Colonic mucosa (tissue), 4 donors: ENCODE measurements at places on chromosomes 2 and 18.

GRCh38 chr2:239496700-239497099, 95.9 kb upstream of the HDAC4 start:
- DNase-seq: no peak

DNA sequence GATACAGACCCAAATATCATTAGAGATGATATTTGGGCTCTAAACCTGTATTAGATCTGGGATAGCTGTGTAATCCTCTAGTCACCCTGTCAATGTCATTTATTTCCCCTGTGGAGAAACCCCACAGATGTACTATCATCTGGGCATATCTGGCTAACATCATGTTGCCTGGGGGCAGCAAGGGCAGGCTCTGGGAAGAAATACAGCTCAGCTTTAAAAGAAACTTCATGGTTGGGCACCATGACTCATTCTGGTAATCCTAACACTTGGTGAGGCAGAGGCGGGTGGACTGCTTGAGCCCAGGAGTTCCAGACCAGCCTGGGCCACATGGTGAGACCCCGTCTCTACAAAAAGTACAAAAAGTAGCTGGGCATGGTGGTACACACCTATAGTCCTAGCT, 282.5 kb downstream of the SLC8A1 start:
- no peak for DNase-seq

GRCh38 chr2:282371-283263, 5.3 kb downstream of the ALKAL2 start:
- DNase-seq: no peak

GRCh38 chr18:6205706-6206105, 209.0 kb downstream of the L3MBTL4 start:
- no peak for DNase-seq

GRCh38 chr2:21981127-21981526, 857.4 kb downstream of the TDRD15 start:
- DNase-seq: no peak

GRCh38 chr2:54941248-54941984, 108.8 kb downstream of the RTN4 start:
- no peak for DNase-seq

- no peak for DNase-seq
Measured at GRCh38 chr2:121429119-121429903, 101.4 kb upstream of the RNU4ATAC start.

GRCh38 chr18:3970929-3971328, 484.2 kb downstream of the DLGAP1 start:
- DNase-seq: no peak

- no peak for DNase-seq
Measured at GRCh38 chr18:45136381-45137086, 455.8 kb downstream of the SETBP1 start.

- no peak for DNase-seq
Measured at GRCh38 chr2:159792599-159792998, 5.4 kb downstream of the CD302 start.

DNA sequence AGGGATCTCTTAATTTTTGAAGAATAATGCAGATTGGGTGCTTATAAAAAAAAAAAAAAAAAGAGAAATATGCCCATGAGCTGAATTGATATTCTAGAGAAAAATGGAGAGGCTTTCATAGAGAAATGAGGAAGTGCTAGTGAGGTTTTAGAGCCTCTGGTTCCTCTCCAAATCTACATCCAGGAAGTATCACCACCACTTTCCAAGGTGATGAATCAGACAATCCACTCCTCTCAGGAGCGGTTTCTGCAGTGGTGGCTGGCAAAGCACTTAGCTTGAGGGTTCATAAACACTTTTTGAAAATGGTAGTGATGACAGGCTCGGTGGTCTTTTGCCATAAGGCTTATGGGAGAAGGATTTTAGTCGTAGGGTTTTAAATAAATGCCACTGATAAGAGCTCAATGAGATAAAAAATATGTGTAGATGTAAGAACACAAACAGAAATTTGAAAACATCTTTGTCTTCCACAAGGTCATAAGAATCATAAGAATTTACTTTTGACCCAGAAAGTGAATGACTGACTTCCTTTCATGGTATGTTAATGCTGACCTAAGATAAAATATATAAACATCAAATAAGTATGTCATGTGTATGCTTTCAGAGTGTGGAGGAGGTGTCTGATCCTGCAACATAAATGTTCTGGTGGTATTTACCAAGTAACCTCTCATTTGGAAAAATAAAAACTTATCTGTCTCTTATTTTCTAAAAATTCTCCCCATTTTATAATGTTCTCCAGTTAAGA, 42.1 kb upstream of the DSG1 start:
- peak; percentile 41 for DNase-seq

GRCh38 chr18:78630356-78630755, 349.3 kb upstream of the SALL3 start:
- DNase-seq: no peak

DNA sequence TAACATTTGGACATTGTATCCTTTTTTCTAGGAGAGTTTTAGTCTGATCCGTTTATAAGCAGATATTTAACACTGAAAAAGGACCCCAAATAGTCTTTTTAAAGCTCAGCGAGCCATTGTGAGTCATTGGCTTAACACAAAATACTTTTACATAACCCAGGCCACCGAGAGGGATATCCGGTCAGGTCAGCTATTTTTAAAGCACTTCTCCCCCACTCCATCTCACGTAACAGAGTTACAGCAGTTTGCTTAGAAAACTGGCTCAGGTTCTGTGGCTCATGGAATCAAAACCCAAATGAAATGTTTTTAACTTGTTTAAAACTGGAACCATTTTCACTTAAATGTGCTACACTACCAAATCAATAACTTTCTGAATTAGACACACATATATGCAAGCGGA, 23.9 kb downstream of the COL4A3 start:
- DNase-seq: no peak

GRCh38 chr2:6392354-6392753, 473.4 kb downstream of the CMPK2 start:
- DNase-seq: no peak

DNA sequence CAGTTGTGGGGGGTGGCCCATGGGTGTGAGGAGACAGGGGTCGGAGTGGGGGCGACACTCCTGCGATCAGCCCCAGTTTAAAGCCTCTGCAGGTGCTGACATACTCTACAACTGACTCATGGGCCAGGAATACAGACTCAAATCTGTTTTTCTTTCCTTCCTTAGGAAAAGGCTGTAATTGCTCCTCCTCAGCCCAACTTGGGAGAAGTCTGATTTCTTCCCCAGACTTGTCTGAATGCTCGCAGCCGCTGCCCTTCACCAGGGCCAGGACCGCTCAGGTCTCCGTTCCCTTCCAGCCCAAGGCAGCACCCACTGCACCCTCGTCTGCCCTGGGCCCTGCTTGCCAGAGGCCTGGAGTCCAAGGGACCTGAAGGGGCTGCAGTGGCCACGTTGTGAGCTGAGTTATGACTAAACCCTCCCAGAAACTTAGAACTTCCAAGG, 41.3 kb downstream of the RHOB start:
- no peak for DNase-seq

DNA sequence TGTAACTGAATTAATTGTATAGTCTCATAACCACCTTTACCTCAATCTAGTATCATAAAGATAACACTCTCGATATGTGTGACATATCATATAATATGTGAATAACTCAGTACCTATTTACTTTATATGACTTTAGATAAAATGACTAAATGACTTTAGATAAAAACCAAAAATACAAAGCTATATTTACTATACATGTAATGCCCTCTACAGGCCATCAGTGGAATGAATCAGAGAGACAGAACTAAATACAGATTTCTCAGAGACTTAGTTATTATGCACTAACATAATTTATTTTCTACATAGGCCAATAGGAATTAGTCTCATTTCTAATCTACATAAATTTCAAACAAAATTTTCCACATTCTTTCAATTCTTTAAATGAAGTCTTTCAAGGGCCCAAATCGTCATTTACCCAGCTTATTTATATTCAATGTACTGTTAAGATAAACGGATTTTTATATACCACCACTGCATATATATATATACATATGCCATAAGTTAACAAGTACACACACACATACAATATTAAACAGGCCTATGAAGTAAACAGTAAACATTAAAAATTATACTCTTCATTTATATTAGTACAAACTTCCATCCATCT, 219.9 kb downstream of the EXOC6B start:
- no peak for DNase-seq

- DNase-seq: no peak
Measured at GRCh38 chr2:133500917-133501316, 67.3 kb downstream of the NCKAP5 start.

DNA sequence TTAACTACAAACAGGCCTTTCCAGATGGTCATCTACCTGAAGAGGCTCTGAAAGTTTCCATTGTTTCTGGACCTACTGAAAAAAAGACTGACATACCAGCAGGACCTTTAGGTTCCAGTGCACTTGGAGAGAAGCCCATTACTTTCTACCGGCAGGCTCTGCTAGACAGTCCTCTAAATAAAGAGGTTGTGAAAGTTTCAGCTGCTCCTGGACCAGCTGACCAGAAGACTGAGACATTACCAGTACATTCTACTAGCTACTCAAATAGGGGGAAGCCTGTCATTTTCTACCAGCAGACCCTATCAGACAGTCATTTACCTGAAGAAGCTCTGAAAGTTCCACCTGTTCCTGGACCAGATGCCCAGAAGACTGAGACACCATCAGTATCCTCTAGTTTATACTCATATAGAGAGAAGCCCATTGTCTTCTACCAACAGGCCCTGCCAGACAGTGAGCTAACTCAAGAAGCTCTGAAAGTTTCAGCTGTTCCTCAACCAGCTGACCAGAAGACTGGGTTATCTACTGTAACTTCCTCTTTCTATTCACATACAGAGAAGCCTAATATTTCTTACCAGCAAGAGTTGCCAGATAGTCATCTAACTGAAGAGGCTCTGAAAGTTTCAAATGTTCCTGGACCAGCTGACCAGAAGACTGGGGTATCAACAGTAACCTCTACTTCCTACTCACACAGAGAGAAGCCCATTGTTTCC, 65.8 kb downstream of the ALMS1 start:
- no peak for DNase-seq

GRCh38 chr2:120845277-120845676, 109.6 kb downstream of the GLI2 start:
- DNase-seq: peak; percentile 39

DNA sequence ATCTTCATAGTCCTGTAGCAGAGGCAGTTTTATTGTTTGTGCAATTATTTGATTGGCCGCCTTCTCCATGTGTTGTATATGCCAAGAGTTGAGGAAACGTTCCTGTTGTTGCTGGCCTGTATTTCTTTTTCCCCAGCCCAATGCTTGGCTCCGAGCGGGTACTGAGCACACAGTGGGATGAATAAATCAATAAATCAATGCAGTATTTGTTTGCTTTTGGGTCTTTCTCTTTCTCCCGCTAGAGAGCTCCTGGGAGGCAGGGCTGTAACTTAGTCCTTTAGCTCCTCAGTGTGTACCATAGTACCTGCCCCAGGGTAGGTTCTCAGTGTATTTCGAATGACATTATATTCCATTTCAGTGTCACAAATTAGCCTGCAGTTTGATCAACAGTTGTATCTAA, 71.8 kb downstream of the ICOS start:
- DNase-seq: no peak

GRCh38 chr2:232979871-232980461, 33.1 kb downstream of the NGEF start:
- peak; percentile 76 for DNase-seq

DNA sequence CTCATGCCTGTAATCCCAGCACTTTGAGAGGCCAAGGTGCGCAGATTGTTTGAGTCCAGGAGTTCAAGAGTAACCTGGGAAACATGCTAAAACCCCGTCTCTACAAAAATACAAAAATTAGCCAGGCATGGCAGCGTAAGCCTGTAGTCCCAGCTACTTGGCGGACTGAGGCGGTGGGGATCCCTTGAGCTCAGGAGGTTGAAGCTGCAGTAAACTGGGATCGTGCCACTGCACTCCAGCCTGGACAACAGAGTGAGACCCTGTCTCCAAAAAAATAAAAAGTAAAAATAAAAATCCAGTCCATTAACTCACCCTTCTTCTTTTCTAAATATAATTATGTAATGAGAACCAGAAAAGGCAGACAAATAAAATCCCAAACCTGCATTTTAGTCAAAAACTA, 8.2 kb downstream of the BAZ2B start:
- DNase-seq: no peak

GRCh38 chr2:185388226-185388625, 350.4 kb upstream of the FSIP2 start:
- DNase-seq: no peak

DNA sequence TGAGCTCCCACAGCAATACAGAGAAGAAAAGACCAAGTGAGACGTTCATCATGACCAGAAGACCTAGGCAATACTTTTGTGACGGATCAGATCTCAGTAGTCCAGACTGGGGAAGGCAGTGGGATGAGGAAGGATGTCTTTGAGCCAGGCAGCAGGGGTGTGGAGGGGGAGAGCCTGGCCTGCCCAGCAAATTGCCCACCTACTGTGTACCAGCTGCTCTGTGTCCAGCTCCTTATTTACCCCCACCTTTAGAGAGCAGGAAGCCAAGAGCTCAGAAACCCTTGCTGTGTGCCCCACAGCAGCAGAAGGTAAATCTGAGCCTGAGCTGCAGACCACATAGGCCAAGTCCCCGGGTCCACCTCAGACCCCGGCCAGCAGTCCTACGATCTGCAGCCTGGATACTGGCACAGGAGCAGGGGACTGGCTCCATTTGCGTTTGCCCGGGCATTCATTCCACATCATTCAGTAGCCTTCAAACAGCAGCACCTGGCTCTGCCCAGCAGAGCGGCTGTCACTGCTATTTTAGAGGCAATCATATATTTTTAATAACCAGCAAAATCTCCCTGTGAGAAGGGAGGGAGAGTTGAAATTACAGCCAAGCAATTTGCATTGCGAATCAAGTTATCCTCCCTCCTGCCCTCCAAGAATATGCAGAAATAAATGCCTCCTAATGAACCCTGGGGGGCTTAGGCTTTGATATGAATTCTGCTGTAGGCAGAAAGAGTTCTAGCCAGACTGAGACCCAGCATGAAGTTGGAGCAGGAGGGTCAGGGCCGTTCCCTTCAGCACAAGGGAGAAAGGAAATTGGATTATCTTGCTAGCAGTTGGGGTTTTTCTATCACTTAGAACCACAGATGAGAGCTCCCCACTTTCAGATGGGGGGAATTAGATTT, 110.0 kb upstream of the FZD7 start:
- DNase-seq: no peak

GRCh38 chr2:53422979-53423378, 344.6 kb upstream of the CHAC2 start:
- peak; percentile 22 for DNase-seq

DNA sequence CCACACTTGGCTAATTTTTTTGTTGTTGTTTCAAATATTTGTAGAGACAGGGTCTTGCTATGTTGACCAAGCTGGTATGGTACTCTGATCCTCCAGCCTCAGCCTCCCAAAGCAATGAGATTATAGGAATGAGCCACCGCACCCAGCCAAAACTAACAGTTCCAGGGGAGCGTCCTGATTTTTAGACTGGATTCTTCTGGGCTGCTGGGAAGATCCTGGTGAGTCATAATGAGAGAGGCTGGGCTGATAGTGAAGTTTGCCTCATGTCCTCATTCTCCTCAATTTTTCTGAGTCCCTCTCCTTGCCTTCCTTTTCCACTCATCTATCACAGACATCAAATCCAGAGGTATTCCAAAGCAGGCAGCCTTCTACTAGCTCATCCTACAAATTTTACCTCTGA, 81.3 kb downstream of the VSNL1 start:
- no peak for DNase-seq
